ENCODE measurements at places on chromosomes 13 and 19.

DNA sequence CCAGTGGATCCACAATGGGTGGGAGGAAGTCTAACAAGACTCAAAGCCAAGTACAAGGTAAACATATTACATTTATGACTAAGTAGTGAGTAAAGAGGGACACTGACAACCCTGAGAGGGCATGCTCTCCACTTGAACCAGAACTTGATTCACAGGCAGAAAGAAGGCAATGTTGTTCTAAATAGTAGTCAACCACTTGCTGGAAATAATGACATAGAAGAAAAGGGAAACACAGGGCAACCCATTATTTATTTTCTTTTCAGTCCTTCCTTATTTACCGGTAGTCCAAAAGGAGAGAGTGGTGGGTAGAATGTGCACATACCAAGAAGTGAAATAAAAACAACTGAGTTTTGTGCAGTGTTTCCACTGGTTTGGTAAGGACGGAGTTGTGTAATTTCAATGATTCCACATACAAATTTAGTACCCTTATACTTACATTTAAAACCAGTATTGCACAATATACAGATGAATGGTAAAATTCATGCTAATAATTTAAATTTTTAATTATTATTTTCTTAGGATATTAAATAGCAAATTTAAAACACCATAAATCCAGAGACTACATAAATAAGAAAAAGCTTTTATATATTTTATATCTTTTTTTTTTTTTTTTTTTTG, 65.9 kb downstream of the ENOX1 start:
- no peak for DNase-seq

- DNase-seq: no peak
Measured at GRCh38 chr19:21586311-21587116, 81.1 kb downstream of the ZNF429 start.

DNA sequence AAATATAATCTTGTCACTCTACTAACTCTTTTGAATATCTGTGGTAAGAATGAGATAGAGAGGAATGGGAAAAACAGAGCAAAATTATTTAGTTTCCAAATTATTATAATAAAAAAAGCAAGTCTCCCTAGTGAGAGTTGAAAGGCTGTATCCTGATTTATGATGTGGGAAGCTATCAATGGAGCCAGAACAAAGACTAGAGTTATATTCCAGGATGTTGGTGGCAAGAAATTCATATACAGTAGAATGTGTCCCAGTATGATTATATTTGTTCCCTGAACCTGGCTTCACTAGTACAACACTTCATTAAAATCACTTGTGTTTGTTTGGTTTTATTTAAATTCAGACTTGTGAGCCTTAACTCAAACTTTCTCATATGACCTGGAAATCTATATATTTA, 630.3 kb downstream of the GPC5 start:
- DNase-seq: no peak

GRCh38 chr13:99153219-99153618, 47.4 kb upstream of the UBAC2 start:
- DNase-seq: no peak

- DNase-seq: no peak
Measured at GRCh38 chr19:7851623-7852500, 21.8 kb downstream of the EVI5L start.

GRCh38 chr19:58014141-58014540, 11.5 kb upstream of the ZNF606 start:
- DNase-seq: no peak

DNA sequence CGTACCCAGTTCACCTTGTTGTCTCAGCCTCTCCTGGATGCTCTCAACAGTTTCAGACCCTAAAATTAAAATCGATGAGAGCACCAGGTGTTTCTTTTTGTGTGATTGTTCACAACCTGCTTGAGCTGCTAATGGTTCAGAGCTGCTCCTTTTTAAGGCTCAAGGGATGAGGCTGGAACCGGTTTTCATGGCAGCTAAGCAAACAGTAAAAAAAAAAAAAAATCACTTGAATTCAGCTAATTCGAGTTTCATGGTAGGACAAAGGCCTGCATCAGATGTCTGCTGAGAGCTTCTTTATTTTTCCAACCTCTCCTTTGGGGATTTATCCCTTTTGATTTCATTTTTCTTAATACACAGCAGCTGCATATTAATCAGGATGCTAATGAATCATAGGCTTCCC, 6.5 kb downstream of the SYCE2 start:
- DNase-seq: no peak

GRCh38 chr13:69199664-69200063, 908.0 kb upstream of the ATXN8OS start:
- DNase-seq: no peak

- no peak for DNase-seq
Measured at GRCh38 chr13:102901615-102902305, 55.9 kb downstream of the ERCC5 start.

DNA sequence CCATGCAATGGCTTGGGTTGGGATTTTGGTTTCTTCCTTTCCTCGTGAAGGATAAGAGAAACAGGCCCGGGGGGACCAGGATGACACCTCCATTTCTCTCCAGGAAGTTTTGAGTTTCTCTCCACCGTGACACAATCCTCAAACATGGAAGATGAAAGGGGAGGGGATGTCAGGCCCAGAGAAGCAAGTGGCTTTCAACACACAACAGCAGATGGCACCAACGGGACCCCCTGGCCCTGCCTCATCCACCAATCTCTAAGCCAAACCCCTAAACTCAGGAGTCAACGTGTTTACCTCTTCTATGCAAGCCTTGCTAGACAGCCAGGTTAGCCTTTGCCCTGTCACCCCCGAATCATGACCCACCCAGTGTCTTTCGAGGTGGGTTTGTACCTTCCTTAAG, 24.1 kb downstream of the SPC24 start:
- DNase-seq: no peak

DNA sequence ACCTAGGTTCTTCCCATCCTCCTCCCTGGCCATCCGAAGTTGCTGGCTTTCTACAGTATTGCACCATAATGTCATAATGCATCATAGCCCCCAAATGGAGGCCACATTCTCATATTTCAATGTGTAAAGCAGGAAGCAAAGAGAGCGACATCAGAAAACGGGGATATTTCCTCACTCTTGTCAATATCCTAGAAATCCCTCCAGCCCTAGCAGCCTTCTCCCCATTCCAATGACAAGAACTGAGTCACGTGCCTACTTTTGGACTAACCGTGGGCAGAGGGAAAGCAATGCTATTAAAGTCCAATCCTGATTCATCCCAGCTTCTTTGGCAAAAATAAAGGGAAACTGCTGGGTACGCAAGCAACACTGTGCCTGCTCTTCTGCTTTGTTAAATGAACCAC, 4.3 kb upstream of the RAP2A start:
- DNase-seq: no peak

DNA sequence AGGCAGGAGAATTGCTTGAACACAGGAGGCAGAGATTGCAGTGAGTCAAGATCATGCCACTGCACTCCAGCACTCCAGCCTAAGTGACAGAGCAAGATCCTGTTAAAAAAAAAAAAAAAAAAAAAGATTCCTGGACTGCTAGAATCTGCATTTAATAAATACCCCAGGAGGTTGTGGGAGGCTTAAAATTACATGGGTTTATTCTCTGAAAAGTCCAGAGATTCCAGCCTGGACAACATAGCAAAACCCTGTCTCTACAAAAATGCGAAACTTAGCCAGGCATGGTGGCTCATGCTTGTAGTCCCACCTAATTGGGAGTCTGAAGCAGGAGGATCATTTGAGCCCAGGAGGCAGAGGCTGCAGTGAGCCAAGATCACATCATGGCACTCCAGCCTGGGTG, 9.5 kb upstream of the SLC1A5 start:
- DNase-seq: no peak

DNA sequence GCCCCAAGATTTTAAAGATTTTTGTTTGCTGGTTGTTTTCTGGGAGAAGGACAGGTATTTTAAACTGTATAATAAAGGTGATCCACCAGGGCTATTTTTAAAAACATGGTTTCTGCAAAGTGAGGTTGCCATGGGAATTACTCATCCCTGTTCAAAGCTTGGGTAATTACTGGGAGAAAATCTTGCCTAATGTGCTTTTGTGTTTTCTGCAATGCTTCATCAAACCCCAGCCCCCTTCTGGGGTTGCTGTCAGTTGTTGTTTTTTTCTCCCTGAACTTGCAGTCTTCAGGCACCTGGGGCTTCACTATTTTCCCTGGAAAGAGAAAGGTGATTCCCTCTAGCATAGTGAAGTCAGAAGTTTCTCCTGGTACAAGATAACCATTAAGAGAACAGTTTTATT, 277.2 kb downstream of the NALCN start:
- DNase-seq: no peak

- no peak for DNase-seq
Measured at GRCh38 chr13:49099513-49099877, 120.6 kb upstream of the MLNR start.

DNA sequence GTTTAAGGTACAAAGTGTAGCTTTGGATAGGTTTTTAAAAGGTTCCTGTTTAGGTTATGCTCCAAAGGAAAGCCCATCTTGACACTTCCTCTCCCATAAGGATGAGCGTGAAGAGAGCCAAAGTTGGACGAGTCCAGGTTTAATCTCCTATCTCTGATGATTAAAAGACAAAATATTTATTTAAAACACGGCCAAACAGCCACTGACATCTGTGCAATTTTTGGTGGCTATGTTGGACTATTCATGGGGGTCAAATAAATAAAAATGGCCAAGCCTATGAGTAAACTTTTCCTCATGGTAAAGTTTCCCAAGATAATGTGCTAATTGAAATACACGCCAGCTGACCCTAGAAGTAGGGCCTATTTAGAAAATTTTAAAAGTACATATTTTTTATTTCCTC, 69.0 kb upstream of the DOCK9 start:
- no peak for DNase-seq

DNA sequence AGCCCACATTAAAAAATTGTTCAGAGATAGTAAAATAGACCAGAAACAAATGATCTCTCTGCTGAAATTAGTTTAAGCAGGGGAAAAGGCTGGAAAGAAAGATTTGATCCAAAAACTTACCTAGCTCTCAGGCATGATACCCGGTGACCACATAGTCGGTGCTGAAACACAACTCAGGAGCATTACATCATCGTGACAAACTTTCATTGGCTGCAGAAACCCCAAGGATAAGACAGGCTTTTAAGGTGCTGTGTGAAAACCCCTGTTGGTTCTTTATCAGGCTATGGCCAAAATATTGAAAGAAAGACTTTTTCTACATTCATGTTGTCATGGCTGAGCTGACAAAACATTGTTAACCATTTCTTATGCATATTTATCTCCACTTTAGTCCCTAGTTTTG, 171.7 kb upstream of the KLF12 start:
- no peak for DNase-seq

GRCh38 chr19:33826521-33826920, 29.9 kb downstream of the KCTD15 start:
- no peak for DNase-seq

DNA sequence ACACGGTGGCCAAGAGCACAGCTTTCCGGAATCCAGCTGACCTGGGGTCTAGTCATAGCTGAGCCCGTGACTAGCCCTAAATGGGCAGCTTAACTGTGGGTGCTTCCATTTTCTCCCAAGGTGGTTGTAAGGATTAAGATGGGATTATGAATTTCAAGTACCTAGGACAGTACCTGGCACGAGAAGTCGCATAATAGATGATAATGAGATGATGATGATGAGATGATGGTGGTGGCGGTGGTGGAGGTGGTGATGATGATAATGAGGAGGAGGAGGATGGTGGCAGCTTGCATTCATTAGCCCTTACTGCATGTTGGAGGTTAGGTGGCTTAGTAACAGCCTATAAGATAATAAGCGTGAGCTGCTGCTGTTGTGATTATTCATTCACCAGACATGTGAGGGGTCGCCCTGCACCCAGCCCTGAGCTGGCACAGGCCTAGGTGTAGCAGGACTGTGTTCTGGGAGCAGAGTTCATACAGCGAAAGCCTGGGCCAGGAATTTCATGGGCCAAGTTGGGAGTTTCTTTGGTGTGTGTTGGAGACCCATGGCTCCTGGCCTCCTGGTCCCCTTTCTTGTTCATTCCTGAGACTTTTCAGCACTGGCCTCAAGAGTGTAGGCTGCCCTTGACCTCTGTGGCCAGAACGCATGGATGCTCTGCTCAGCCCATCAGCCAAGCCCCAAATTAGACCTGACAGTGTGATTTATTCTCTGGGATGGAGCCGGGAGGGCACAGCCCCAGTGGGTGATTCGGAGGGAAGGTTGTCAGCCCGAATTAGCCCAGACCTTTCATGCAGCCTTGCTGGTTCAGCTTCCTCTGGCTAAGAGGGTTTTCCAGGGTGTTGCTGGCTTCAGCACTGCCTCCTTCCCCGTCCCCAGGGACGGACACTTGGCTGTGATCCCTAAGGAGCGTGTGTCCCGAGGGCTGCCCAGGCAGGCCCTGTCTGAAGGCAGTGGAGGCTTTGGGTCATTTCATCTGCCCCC, 128.8 kb downstream of the SIPA1L3 start:
- no peak for DNase-seq

- DNase-seq: no peak
Measured at GRCh38 chr19:42635233-42635539, 40.5 kb upstream of the CEACAM8 start.

DNA sequence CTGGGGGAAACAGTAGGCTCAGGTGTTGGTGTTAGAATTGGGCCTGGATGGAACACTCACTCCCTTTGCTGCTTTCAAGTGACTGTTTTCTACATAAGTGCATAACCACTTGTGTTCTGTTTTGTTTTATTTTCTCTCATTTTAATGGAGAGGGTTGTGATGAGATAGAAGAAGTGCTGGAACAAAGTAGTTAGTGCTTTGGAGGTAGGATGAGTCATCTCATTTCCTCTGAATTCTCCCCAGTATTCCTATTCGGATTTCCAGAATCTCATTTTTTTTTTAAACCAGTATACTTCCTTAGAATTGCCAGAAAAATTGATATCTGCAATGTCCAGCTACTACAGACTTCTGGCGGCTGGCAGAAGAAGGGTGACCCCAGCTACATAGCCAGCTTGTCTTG, 575.9 kb downstream of the MYO16 start:
- no peak for DNase-seq

DNA sequence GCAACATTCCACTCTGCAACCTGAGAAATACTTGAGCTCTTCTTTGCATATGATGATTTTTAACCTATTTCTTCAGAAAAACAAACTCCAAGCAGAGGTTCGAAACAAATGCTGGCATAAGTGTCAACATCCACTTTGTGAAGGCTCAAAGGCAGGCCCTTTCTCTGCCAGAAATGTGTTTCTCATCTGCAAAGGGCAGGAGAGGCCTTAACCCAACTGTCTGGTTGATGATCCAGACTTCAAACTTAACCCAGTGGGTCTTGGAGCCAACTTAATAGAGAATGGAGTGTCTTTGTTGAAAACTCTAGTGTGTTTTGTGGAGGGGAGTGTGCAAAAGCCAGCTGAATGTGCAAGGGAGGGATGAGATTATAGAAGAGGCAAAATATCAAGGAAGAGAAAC, 28.3 kb upstream of the ZNF507 start:
- DNase-seq: no peak

- DNase-seq: no peak
Measured at GRCh38 chr13:101556676-101557123, 104.2 kb downstream of the ITGBL1 start.

- peak; percentile 36 for DNase-seq
Measured at GRCh38 chr13:71867131-71867814, at the start of gene DACH1. Gene DACH1, minus strand, starts transcription at chr13:71867204.

- no peak for DNase-seq
Measured at GRCh38 chr13:42420304-42420703, 148.4 kb downstream of the AKAP11 start.

Data from left cardiac atrium (tissue), 4 donors.